Right kidney (tissue), 9 donors: ENCODE measurements at places on chromosomes 1 and 21.
A peak's percentile ranks its signal among the peaks of the same experiment; 100 is the strongest.

DNA sequence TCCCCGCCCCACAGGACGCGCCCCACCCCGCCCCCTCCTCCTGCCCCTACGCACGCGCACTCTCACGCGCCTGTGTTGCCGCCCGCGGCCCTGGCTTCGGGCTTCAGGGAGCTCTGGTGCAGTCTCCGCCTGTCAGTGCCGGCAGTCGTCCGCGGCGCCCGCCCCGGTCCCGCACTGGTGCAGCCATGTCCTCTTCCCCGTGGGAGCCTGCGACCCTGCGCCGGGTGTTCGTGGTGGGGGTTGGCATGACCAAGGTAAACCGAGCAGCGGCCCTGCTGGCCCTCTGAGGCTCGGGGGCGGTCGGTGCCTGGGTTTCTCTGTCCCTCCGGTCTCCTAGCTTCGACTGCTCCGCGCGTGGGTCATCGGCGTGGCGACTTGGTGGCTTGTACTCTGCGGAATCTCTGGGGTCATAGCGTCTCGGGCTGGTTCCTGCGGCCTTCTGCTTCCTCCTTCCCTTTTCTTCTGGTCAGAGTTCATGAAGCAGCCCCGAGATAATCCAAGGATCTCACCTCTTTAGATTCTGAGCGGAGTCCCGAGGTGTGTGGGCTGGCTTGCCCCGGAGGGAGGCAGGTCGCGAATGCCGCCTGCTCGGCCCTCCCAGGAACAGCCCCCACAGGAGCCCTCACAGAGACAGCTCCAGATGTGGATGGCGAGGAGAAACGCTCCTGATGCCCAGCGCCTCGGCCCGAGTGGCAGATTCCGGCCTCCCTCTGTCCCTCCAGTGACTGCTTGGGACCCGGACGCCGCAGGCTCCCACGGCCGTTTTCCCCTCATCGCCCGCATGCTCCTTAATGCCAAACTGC is at the start of gene SCP2:
Gene SCP2 (plus strand): TSS at position 65 of the 803 bp plus-strand sequence. CDS start 121 bp downstream, at position 186.
- DNase-seq = peak; percentile 83

GRCh38 chr1:5105744-5106143 is 451.3 kb downstream of the AJAP1 start:
- no peak for DNase-seq

- no peak for DNase-seq
Observed at GRCh38 chr1:58732087-58732775, 32.4 kb upstream of the MYSM1 start.

- no peak for DNase-seq
Observed at GRCh38 chr21:43988506-43989230, 23.4 kb upstream of the TRAPPC10 start.

GRCh38 chr1:117014209-117014608 is 12.6 kb downstream of the CD101 start:
- no peak for DNase-seq

DNA sequence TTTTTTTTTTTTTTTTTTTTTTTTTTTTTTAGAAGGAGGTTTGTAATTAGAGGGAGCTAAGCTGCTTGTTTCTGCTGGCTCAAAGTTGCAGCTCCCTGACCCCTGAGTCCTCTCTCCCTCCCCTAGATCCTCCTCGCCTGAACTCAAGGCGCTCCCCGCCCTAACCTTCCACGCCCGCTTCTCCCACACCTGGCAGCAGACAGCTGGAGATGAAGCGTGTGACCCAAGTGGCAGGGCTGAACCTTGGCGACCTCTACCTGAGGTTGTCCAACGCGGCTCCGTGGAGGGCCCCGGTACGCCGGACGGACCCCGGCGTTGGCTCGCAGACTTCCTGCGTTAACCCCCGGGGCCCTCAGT is 795 bp downstream of the NGF start:
- DNase-seq = no peak

- no peak for DNase-seq
Observed at GRCh38 chr1:178046591-178047270, 47.2 kb upstream of the RASAL2 start.

DNA sequence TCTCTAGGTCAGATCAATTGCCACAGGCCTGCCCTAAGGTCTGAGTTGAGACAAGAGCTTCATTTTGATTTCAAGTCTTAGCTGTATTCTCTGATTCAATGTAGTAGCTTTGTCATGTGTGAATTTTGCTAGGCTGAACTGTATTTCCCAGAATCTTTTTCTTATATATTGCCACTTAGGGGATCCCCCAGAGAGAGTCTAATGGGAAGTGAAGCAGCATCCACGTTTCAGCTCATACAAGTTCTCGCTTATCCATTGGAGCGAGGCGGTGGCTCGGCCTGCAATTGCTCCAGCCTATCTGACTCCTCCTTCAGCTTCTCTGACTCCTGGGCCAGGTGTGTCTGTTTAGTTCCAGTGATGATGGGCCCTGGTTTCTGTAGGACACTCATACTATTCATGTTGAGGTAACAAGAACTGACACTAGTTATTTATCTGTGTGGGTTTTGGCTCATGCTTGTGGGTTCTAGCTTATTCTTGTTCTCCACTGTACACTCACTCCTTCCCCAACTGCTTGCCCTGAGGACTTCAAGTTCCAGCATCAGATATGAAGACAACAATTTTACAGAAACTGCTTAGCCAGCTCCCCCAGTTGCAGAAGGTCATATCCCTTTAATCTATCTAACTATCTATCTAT is 48.2 kb downstream of the TBX19 start:
- DNase-seq = no peak

GRCh38 chr1:19113697-19114092 is 96.4 kb downstream of the UBR4 start:
- peak; percentile 10 for DNase-seq

GRCh38 chr1:14413819-14414490 is 184.5 kb upstream of the KAZN start:
- DNase-seq = no peak
